Mesendoderm (in vitro differentiated cells): ENCODE measurements at places on chromosomes 3 and 15.

- DNase-seq, result peak; percentile 96
These were observed 21.8 kb downstream of the IGDCC4 start for GRCh38 chr15:65400760-65401610.

DNA sequence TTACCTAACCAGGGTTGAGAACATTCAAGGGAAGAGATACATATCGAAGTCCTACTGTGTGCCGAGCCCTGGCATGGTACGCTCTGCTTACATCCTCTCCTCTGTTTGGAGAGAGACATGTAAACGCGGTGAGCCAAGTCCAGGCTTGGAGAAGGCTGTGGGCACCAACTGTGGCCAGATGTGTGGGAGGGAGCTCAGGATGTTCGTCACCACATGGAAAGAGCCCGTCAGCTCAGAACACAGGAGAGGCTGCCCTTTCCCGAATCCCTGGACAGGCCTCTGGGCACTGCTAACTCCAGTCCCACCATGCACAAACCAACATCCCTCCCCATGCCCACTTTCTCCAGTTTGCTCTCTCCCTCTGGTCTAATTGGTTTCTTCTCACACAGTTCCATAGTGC lies 43.0 kb downstream of the MESD start:
- no peak for DNase-seq

GRCh38 chr15:98548139-98548971 lies 100.0 kb upstream of the IGF1R start:
- DNase-seq, result peak; percentile 90

- no peak for DNase-seq
These were observed 45.4 kb upstream of the GOLM2 start for GRCh38 chr15:44243141-44243540.

- DNase-seq, result no peak
These were observed 40.6 kb downstream of the CHDH start for GRCh38 chr3:53805463-53806159.

DNA sequence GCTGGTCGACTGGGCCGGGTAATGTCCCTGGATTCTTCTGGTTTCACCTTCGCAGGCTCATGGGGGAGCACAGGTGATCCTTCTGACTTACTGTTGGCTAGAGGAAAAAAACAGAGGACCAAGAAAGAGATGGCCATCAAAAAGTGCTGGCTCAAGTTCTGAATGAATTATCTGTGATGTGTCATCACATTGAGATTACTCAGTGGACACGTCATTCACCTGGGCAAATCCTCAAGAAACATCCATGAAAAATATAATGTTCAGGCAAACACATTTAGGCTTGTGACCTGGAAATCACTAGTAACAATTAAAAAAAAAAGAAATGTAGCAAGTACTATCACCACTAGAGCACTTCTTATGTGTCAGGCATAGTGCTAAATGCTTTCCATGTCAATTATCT lies 81.5 kb upstream of the SLC2A2 start:
- DNase-seq, result no peak

GRCh38 chr15:56052395-56053045 lies 59.1 kb upstream of the NEDD4 start:
- peak; percentile 66 for DNase-seq

- no peak for DNase-seq
These were observed 3.8 kb downstream of the MPI start for GRCh38 chr15:74893627-74894026.
